ENCODE measurements at places on chromosomes 7 and 10. TPM values are rescaled to one million over a fixed set of nuclear protein-coding genes. Genes with fewer than 3 reads are reported as not detected.

- no peak for DNase-seq
These were observed 15.5 kb upstream of the AHCYL2 start for GRCh38 chr7:129209067-129209926.

- no peak for DNase-seq
These were observed 8.1 kb downstream of the SKIDA1 start for GRCh38 chr10:21517134-21518031.

GRCh38 chr7:1358376-1359050 is 100.8 kb downstream of the MICALL2 start:
- DNase-seq, result no peak

Gene AKR1C4
- not detected for total RNA-seq

DNA sequence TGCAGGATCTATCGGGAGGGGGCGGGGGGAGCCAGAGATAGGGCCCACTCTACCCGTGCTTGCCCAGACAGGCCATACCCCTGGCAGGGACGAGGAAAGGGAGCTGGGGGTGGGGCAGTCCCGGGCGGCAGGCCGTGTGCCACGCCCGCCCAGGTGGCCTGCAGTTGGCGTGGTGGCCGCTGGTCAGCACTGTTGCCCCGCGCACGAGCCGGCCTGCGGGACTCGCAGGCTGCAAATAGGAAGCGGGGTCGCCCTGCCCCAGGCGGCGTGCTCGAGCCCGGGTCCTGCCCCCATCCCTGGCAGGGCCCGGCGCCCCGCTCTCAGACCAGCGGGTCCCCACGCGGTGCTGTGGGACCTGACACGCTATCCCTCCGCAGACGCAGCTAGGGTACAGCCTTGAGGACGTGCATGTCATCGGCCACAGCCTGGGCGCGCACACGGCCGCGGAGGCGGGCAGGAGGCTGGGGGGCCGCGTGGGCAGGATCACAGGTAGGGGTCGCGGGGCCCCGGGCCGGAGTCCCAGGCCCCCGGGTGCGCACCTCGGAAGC is 6.7 kb downstream of the PNLIPRP2 start:
- DNase-seq, result no peak
